ENCODE measurements at places on chromosomes 1 and 21.

- DNase-seq, result peak; percentile 76
Observed at GRCh38 chr1:208047476-208047934, 136.6 kb upstream of the CD34 start.

DNA sequence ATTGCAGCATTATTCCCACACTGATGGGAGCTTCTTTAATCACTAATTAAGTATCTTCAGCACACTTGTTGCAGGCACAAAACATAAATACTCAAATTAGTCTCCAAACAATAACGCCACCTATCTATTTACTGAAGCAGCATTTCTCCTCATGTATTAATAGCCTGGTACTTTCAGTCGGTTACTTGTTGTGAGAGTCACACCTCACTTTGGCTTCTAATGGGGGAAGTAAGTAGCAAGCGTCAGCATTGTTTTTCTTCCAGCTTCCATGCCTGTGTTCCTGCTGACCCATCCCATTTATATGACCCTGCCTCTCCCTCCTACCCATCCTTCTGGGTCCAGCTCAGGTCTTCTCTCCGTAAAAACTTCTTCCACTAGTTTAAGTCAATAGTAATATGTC, 31.9 kb upstream of the DENND1B start:
- DNase-seq, result no peak

DNA sequence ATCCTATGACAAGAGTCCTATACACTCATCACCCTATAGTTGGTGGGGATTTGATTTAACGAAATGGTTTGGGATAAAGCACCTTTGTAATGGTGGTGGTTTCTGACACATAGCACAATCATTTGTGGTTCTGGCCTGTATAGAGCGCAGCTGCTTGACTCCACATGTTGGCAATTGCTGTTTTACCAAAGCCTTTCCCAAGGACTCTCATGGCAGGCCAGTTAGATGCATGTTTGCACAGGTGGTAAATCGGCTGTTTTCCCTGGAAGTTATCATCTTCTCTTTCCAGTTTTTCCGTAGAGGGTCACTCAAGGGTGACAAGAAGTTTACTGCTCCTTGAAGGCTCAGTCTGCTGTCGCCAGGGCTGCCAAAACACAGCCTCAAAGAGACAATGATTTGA, 17.1 kb upstream of the XPR1 start:
- DNase-seq, result no peak

DNA sequence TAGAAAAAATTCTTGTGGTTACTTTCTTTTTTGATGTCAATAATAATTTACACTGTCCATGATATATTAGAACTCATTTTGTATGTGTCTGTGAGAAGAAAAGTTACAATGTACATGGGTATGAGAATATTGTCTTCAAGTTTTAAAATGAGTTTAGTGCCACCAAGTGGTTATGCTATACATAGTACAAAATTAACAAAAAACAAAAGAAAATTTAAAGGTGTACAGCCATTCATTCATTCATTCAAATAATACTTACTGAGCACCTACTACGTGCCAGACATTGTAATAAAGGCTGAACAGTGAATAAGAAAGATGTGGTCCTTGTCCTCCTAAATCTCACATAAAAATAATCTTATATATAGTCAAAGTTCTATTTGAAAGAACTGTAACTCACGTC, 27.7 kb downstream of the UCHL5 start:
- peak; percentile 47 for DNase-seq

DNA sequence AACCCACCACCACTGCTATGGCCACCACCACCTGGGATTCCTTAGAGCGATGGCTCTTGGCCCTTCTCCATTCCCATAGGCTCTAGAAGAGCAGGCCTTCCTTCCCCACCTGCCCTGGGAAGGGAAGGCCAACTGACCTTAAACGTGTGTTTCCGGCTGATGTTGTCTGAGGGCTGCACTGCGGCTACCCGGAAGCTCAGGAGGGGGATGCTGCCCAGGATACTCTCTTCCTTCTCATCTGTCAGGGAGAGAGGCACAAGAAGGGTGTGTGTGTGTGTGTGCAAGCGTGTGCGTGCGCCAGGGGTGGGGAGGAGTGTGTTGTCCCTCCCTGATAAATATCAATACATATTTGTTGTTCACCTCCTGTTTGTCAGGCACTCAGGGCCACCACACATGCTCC, 51.0 kb upstream of the GOLT1A start:
- DNase-seq, result no peak

DNA sequence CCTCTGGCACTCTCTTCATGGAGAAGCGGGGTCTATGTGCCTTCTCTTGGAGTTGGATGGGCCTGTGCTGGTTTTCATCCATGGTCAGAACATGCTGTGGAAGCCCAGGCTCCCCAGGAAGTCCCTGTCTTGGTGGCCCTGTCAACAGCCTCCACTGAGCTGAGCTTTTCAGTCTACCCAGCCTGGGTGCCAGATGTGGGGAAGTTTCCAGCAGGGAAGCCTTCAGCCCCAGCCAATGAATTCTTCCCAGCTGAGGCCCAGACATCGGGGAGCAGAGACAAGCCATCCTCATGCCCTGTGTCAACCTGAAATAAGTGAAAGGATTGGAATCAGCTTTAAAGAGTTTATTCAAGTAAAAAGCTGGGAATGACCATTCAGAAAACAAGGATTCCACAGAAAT, 75.1 kb upstream of the PGBD5 start:
- DNase-seq, result no peak

DNA sequence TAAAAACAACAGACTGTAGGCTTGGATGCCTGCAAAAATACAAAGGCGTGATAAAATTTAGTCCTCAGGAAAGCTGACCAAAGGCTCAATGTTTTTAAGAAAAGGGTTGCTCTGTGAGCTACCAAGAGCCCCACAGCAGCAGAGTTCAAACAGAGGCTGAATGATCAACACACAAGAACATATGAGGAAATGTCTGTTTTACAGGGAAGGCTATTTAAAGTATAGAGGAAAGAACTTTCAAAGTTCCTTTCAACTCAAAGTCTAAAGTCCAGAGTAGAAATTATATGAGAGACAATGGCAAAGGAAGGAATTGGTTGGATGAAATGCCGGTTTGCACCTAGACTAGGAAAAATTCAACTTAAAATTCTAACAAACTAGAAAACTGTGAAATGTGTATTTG, 8.6 kb downstream of the CLSTN1 start:
- no peak for DNase-seq

DNA sequence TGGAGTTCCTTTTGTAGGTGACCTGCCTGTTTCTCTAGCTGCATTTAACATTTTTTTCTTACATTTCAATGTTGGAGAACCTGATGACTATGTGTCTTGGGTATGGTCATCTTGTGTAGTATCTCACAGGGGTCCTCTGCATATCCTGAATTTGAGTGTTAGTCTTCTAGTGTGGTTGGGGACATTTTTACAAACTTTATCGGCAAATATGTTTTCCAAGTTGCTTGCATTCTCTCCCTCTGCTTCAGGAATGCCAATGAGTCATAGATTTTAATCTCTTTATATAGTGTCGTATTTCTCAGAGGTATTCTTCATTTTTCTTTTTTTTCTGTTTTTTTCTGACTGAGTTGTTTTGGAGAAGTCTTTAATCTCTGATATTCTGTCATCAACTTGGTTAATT, 684.0 kb downstream of the NCAM2 start:
- DNase-seq, result no peak

- DNase-seq, result no peak
Observed at GRCh38 chr1:56806804-56807203, 12.4 kb downstream of the FYB2 start.

- no peak for DNase-seq
Observed at GRCh38 chr21:46118316-46119143, 20.6 kb downstream of the COL6A2 start.

- DNase-seq, result no peak
Observed at GRCh38 chr1:42163536-42164503, 725 bp downstream of the GUCA2A start.

- no peak for DNase-seq
Observed at GRCh38 chr1:175413367-175413766, 220.8 kb upstream of the KIAA0040 start.

DNA sequence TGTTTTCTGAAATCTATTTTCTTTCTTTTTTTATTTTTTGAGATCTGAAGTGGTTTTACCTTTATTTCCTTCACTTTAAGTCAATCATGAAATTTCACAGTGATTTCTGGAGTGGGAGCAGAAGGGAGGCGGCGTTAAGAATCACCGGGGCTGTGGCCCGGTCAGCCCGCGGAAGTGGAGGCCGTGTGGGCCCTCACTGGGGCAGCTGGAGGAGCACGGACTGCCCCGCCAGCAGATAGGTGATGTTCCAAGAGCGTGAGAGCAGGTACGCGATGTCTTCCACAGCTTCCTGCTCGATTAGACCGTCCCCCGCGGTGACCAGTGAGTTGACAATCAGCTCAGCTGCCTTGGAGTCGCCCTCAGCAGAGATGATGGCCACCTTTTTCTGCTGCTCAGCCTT, 10.6 kb upstream of the TP53BP2 start:
- DNase-seq, result no peak

DNA sequence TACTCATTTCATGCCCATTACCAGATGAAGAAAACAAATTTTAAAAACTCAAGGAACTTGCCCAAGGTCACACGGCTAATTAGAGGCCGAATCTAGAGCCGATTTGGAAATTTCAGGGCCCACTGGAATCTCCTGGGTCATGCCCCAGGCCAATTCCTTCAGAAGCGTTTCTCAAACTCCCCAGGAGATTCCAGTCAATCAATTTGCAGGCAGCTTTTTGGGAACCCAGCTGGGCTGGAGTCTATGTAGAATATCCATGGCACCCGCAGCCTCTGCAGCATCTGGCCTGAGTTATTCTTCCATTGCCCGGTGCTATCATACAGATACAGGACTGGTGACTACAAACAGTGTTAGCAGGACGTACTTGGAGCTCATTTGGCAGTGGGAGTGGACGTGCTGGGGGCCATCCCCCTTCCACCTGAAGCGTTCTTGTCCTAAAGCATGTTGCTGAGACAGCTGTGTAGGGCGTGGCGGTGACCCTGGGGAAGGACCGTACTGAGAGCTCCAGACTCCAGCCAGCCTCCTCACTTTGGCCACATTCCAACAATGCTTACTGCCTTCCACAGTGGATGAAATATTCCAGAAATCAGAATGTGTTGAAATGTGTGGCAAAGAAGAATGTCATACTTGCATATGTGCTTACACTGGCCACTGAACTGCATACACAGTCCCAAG, 38.3 kb downstream of the ABCG1 start:
- peak; percentile 79 for DNase-seq

DNA sequence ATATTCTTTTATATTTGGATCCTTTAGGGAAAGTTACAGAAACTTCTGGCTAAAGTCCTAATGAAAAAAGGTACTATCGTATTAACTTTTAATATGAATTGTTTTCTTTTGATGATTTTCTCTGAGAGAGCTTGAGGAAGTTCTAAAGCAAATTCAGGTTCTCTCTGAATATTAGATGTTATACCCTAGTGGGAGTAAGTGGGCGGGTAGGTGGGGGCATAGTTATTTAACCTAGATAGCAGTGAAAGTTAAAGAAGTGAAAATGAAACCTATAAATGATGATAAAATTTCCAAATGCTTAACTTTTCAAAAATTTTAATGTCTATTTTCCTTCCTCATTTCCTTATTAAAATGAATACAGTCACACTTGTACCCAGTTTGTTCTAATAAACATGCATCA, 26.2 kb upstream of the B3GALT2 start:
- DNase-seq, result no peak

DNA sequence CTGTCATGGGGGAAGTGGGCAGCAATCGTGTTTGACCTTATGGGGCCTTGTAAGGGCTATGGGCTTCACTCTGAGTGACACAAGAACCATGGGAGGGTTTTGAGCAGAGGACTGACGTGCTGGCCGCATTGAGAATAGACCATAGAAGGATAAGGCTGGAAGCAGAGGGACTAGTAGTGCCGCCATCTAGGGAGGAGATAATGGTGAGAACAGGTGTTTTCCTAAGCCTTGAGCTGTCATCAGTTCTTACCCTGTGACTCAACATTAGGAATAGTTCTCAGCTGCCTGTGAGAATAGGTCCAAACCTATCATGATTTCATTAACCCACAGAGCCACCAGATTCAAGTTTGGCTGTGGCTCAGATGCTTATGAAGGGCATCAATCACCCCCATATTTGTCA, 228.5 kb downstream of the CACNA1E start:
- no peak for DNase-seq

GRCh38 chr1:93304716-93305138, 41.0 kb upstream of the DR1 start:
- peak; percentile 83 for DNase-seq

DNA sequence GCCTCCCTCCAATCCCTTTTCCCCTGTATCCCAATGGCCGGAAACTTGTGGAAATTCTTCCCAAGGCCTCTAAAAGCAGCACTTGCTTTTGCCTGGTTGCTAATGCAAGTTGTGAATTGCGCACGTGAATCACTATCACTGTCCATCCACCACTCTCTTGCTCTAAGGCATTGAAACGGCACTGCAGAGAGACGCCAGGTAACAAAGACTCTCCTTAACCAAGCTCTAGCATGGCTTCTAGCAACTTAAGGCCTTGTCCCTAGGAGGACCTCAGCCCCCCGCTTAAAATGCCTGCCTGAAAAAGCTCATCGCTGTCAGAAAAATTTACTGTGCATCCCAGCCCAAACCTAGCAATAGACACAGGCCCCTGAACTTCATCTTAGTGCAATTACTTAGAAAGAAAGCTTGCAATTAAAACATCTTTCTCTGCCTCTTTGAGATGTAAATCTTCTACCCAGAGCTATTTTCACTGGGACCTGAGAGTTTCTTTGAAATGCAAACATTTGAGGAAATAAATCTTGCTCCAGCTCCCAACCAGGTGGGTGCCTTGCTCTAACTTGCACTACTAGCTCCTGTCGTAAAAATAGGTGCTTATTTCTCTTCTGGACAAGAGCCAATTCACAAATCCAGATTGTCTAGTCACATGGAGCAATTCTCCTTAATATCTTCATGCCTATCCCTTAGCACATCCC, 32.9 kb upstream of the ITLN2 start:
- DNase-seq, result no peak

GRCh38 chr21:45736690-45737484, 93.4 kb downstream of the PCBP3 start:
- DNase-seq, result peak; percentile 11

GRCh38 chr1:246107516-246108277, 399.4 kb downstream of the SMYD3 start:
- no peak for DNase-seq

DNA sequence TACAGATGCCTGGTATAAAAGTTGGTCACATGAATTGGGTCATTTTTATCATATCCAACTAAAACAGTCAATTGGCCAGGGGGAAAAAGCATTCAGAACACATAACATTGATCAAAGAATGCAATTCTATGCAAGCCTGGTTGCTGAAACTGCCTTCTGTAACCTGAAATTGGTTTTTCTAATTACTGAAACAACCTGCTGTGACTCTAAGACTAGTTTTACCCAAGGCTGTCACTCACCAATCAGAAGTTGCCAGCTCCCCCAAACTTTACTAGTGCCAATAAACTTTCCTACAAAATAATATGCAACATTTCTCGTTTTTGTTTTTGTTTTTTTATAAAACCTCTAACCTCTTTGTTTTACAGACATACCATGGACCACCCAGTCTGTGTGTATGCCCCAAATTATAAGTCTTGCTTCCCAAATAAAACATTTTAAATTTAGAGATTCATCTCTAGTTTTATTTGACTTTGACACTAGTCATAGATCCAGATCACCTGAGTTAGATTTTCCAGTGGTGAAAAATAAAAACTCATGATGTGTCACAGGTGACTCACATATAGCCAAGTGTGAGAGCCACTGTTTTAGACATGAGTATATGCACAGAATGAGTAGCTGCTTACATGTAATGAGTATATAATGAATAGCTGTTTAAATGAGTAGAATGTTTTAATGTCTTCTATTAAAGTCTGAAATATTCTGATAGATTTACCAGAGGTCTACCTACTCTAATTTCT, 64.2 kb upstream of the CR2 start:
- DNase-seq, result peak; percentile 45

GRCh38 chr1:68453060-68453670, 3.4 kb upstream of the RPE65 start:
- DNase-seq, result no peak
